ENCODE measurements at places on chromosomes 16 and 17. TPM values are rescaled to one million over a fixed set of nuclear protein-coding genes. Genes with fewer than 3 reads are reported as not detected.

The TP53TG3C gene
- not detected for polyA plus RNA-seq

The GSDMA gene
- polyA plus RNA-seq, result 0.08 TPM

The DNAH3 gene
- 0.46 TPM for polyA plus RNA-seq

The IRF8 gene
- 1.0 TPM for polyA plus RNA-seq

The TNFRSF17 gene
- polyA plus RNA-seq, result not detected

The HAGH gene
- polyA plus RNA-seq, result 226 TPM

The PRSS53 gene
- 0.84 TPM for polyA plus RNA-seq

The LCAT gene
- 31.7 TPM for polyA plus RNA-seq

The NEK8 gene
- polyA plus RNA-seq, result 1.0 TPM

The ETV4 gene
- 0.46 TPM for polyA plus RNA-seq

The GINS2 gene
- 0.36 TPM for polyA plus RNA-seq

The DLX3 gene
- 0.08 TPM for polyA plus RNA-seq

The CEMP1 gene
- polyA plus RNA-seq, result 0.27 TPM

The TOP2A gene
- 0.28 TPM for polyA plus RNA-seq

The UMOD gene
- polyA plus RNA-seq, result not detected

The CTRB1 gene
- polyA plus RNA-seq, result 0.64 TPM

The PRDM7 gene
- polyA plus RNA-seq, result not detected

The TEKT1 gene
- not detected for polyA plus RNA-seq

The CTF1 gene
- 3.7 TPM for polyA plus RNA-seq

The TBX21 gene
- polyA plus RNA-seq, result 0.15 TPM

The CLDN7 gene
- polyA plus RNA-seq, result 1.1 TPM

The FAM222B gene
- polyA plus RNA-seq, result 28.1 TPM

The CDIP1 gene
- 44.6 TPM for polyA plus RNA-seq

The PIRT gene
- polyA plus RNA-seq, result not detected

The MILR1 gene
- 1.7 TPM for polyA plus RNA-seq

The ZNF200 gene
- polyA plus RNA-seq, result 4.7 TPM

The SCPEP1 gene
- 31.9 TPM for polyA plus RNA-seq

The TMEM98 gene
- polyA plus RNA-seq, result 5.7 TPM

The ALOX12 gene
- not detected for polyA plus RNA-seq

Measured in heart left ventricle (tissue), 16 donors.